H7 (cell line): ENCODE measurements at places on chromosomes 16 and 17.

DNA sequence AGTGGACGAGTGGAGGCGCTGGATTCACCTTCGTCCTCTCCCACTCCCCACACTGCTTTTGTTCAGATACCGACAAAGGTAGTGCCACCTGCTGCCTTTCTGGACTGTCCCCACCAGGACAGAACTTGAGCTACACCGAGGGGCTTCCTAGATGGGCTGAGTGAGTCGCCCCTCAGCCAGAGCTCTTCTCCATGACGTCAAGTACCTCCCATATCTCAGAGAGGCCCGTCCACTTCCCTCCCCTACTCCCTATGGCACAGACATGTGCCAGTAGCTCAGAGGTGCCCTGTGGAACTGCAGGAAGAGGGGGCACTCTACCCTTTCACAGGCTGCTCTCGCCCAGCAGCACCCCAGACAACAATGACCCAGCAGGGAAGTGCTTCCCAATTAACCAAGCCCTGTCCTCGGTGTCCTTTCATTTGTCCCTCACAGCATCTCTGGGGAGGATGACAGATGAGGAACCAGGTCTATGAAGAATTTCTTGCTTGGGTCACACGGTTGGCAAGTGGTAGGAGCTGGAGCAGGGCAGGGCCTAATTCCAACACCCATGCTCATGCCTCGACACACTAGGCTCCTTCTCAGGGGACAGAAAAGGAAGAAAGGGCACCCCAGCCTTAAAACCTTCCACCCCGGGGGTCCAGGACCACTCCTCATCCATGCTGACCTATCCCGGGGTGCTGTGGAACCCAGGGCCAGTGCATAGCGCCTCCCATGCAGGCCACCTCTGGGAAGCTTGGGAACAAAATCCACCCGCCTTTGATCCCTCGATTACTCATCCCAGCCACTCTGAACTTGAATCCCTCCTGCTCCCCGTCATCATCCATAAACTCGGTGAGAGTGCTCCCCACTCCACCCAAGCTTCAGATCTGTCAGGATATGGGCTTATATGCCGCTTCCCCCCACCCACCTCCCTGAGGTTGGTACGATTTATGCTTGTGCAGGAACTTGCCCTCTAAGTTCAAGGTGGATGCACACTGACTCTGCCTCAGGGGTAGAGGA is 51.7 kb downstream of the WNT3 start:
- DNase-seq = peak; percentile 52

DNA sequence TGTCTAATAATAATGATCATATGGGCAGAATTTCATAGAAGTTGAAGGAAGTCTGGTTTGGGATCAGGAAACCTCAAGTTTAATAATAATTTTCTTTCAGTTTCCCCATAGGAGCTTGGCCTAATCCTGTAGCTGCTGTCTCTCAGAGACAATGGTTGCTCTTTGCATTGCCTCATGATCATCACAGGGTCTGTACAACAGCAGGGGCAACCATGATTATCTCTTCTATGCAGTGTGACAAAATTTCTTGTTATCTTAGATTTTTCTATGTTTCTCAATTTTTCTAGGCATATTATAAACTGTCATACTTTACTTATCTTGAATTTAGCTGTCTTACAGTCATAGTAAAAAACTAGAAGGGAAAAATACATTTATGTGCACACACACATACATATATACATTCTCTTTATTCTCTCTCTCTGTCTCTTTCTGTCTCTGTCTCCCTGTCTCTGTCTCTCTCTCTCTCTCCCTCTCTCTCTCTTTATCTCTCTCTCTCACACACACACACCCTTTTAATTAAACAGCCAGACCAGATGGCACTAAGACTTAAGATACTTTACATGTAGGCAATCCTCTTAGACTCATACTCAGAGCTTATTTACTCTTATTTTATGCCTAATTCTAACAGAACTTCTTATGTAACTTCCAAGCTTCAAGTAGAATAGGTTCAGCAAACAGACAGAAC is 30.5 kb downstream of the SMIM36 start:
- no peak for DNase-seq

DNA sequence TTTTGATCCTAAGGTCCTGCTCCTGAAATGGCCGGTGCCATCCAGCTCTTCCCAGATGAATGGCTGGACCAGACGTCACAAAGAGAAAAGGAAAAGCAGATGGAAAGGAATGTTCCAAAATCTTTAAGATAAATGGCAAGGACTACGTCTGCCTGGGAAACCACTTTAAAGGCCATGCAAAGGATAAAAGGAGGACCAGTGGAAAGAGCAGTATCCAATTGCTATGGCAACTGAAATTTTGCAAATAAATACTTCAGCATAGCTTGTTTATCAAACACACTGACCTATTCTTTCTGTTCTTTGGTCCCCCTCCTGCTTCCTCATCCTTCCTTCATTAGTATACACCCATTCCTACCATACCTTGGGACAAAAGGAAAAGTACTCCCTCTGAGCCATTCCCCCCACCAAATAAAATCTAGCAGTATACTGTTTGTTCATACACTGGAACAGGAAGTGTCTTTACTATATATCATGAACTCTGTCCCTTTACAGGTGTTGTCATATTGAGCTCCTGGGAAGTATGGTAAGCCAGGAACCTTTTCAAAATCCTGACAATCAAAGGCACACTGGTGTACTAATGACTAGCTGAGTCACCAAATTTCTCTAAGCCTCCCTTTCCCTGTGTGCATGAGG is 37.2 kb upstream of the NUFIP2 start:
- no peak for DNase-seq

GRCh38 chr16:57893559-57894389 is 77.2 kb downstream of the CNGB1 start:
- no peak for DNase-seq

GRCh38 chr16:12907670-12908233 is 6.4 kb downstream of the SHISA9 start:
- peak; percentile 45 for DNase-seq

DNA sequence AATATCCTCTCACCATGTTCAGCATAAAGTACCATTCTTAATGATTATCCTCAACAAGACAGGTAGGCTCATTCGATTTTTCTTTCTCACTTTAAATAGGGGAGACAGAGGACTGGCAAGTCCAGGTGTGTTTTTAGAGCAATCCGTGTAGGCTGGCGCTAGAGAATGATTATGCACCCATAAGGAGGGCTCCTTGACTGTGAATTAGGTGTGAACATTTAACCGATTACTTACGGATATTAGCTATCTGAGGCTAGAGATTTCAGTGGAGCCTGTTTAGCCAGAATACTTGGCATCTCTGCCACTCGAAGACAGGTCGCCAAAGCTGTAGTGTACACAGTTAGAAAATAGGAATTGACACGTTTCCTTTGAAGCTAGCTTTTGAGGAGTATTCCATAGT is 1.9 kb downstream of the SEC14L1 start:
- no peak for DNase-seq

DNA sequence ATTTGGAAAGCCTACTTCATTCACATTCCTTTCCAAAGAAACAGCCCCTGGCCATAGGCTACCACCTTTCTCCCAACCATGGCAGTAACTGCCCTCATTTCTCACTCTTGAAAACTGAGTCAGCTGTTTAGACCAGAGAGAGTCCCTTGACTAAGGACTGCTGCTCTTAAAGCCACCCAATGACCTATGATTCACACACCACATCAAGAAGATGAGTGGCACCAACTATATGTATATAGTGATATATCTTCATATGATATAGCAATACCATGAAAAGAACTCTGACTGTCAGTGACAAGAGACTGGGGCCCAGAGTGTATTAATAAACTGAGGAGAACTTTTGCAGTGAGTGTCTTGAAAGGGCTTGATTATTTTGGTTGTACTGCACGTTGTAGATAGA is 404.5 kb upstream of the ASIC2 start:
- DNase-seq = no peak

DNA sequence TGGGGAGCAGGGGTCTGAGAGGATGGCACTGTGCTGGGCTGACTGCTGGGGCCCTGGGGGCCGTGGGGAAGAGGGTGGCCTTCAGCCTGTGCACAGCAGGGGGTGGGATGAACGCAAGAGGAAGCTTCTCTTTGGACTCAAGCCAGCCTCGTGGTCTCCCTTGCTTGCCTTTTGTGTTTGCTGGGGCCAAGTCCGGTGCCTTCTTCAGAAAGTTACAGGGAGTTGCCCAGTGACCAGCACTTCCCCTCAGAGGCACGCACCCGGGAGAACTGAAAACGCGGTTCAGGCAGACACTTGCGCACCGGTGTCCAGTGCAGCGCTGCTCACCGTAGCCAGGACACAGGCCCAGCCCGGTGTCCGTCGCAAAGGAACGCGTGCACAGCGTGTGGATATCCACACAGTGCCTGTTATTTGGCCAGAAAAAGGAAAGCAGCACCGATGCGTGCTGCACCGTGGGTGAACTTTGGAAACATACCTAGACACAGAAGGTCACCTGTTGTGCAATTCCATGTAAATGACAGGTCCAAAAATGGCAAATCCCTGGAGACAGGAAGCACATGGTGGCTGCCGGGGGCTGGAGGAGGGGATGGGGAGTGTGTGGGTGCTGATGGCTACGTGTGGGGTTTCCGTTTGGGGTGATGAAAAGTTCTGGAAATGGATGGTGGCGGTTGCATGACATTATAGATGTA is 29.4 kb upstream of the NUDT16L1 start:
- DNase-seq = no peak

DNA sequence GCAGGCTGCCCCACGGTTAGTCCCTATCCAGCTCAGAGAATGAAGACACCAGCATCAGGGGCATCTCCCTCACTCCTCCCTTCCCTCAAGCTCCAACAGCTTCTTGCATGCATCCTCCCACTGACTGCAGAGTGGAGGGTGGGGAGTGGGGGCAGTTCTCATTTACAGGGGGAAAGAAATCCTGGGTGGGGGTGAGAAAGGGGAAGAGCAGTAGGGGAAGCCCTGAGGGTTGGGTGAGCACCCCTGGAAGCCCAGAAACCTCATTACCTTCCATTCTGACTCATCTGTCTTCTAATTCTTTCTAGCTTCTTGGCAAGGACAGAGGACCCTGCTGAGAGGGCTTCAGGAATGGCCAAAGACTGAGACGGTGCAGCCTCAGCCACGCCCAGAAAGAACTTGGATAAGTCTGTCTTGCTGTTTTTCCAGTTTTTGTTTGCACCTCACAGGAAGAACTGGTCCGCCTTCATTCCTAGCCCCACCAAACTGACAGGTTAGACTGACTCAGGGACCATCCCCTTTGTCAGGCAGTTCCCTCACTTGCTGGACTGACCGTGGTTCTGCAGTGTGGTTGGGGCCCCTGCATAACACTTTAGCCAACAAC is 52.5 kb upstream of the WSB1 start:
- DNase-seq = peak; percentile 14

DNA sequence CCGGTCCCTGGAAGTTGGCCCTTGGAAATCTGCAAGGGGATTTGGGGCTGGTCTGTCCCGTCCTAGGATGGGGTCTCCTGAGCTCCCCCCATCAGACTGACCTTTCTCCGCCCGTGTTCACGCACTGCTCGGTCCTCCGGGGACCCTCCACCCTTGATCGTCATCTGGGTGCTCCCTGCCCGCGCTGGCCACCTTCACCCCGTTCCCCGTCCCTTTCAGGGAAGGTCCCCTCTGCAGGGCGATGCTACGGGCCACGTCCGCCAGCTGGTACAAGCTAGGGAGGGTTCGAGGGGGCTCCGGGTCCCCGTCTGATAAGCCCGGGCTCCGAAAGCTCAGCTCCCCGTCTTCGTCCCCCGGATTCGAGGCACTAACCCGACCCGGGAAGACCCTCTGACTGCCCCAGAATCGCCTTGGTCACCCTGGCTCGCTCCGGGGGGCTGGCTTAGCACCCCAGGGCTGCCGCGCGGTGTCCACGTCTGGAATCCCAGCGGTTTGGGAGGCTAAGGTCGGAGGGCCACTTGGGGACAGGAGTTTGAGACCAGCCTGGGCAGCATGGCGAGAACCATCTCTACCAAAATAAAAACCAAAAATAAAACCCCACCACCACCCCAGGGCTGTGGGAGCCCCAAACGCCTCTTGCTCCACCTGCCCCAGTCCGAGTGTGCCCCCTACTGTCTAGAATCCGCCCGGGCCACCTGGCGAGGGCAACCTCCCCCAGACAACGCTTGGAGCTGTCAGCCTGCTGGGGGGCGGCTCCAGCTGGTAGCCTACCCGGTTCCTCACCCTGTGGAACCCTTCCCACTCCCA is 1.1 kb upstream of the SLC43A2 start:
- peak; percentile 87 for DNase-seq

- no peak for DNase-seq
Observed at GRCh38 chr17:57455063-57455914, 199.0 kb downstream of the MSI2 start.

- DNase-seq = peak; percentile 34
Observed at GRCh38 chr16:2855536-2855935, 2.4 kb downstream of the PRSS22 start.

GRCh38 chr16:49277386-49277742 is 4.3 kb downstream of the CBLN1 start:
- peak; percentile 54 for DNase-seq

- no peak for DNase-seq
Observed at GRCh38 chr17:2542056-2542455, 30.4 kb upstream of the METTL16 start.

GRCh38 chr16:77736879-77737278 is 14.6 kb downstream of the NUDT7 start:
- no peak for DNase-seq

- no peak for DNase-seq
Observed at GRCh38 chr17:69912805-69913204, 162.2 kb upstream of the KCNJ16 start.

DNA sequence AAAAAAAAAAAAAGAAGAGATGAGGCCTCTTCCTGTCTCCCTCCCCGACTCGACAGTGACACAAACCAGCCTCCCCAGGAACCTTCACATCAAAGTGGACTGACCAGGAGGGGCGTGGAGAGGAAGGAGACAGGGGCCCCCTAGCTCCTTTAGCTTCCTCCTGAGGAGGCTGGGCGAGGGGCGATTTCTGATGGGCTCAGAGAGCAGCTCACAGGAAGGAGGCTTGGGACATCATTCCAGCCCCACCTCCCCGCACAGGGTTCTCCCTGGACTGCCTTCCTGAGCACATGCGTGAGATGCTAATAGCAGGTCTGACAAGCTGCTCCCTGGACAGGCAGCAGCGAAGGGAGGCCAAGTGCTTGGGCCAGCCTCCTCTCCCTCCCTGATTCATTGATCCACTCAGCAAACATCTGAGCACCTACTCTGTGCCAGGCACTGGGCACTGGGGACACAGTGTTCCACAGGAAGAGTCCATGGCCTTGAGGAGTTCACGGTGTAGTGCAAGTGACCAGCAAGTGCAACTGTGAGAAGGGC is 14.4 kb upstream of the DOK4 start:
- peak; percentile 42 for DNase-seq

- DNase-seq = no peak
Observed at GRCh38 chr17:65438708-65439294, 122.6 kb downstream of the AXIN2 start.
